ENCODE measurements at places on chromosomes 12 and 14. TPM values are rescaled to one million over a fixed set of nuclear protein-coding genes. Genes with fewer than 3 reads are reported as not detected.

FBXW8 gene
- 9.5 TPM for total RNA-seq

- no peak for DNase-seq
Measured at GRCh38 chr12:47023953-47024352, 55.5 kb upstream of the PCED1B start.

GRCh38 chr12:110766311-110767154 is 23.8 kb upstream of the PPP1CC start:
- no peak for DNase-seq

GRCh38 chr12:45439039-45439438 is 223.1 kb downstream of the ANO6 start:
- peak; percentile 10 for DNase-seq

GPR65 gene
- 0.20 TPM for total RNA-seq

- no peak for DNase-seq
Measured at GRCh38 chr14:67725171-67725570, 23.5 kb downstream of the RDH12 start.

- no peak for DNase-seq
Measured at GRCh38 chr12:113116875-113117274, 18.7 kb downstream of the RASAL1 start.

DNA sequence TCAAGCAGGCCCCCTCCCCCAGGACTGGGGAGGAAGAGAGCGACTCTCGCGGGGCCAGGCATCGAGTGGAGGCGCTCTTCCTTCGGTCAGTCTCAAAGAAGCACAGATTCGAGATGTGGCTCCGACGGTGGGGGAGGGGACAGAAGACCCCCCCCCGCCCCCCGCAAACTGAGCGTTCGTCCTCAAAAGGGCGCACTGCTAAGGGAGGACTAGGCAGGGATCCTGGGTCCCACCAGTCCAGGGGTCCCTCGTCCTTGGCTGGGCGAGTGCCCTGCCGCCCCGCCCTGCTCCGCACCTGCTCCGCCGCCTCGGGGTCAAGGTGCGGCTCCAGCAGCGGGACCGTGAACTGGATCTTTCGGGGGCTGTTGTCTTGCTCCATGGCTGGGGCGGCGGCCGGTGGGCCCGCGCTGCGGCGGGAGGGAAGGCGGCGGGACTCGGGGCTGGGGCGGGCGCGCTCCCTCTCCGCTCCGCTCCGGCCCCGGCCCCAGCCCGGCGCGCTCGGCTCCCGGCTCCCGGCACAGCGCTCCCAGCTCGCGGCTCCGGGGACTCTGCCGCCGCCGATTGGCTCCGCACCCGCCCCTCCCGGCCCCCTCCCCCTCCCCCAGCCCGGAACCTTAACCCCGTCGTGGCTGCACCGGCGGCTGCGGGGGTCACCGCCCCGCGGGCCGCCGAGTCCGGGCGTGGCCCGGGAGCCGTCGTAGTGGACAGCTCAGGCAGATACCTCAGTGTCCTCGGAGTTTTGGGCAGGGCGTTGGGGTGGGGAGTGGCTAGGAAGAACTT is at the start of gene PPP1R1A:
Gene PPP1R1A (minus strand): TSS at position 550 of the 780 bp plus-strand sequence. CDS start 171 bp downstream, at position 379.
- DNase-seq = no peak
